ENCODE measurements at places on chromosomes 6 and 20.

DNA sequence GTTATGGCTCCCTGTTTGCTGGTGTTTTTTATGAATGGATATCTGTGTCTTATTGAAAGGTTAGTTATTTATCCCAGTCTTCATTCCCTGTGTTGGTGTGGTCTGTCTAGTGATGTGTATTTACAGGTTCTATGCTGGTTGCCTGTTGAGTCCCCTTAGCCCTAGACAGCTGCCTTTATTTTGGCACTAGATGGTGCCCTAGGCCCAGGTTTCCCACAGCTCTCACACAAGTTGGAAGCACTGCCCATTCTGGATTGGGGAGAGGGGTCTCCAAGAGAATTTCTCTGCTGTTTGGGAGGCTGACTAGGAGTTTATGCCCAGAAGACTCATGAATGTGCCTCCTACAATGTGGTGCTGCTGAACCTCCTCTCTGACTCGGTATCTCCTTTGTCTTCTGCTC lies 12.4 kb downstream of the GRM1 start:
- peak; percentile 26 for DNase-seq

GRCh38 chr20:1671891-1672669 lies 14.5 kb upstream of the SIRPG start:
- no peak for DNase-seq

GRCh38 chr6:90411292-90411781 lies 114.7 kb upstream of the BACH2 start:
- no peak for DNase-seq

- peak; percentile 82 for DNase-seq
Measured at GRCh38 chr20:53899351-53900167, 170.8 kb downstream of the BCAS1 start.

DNA sequence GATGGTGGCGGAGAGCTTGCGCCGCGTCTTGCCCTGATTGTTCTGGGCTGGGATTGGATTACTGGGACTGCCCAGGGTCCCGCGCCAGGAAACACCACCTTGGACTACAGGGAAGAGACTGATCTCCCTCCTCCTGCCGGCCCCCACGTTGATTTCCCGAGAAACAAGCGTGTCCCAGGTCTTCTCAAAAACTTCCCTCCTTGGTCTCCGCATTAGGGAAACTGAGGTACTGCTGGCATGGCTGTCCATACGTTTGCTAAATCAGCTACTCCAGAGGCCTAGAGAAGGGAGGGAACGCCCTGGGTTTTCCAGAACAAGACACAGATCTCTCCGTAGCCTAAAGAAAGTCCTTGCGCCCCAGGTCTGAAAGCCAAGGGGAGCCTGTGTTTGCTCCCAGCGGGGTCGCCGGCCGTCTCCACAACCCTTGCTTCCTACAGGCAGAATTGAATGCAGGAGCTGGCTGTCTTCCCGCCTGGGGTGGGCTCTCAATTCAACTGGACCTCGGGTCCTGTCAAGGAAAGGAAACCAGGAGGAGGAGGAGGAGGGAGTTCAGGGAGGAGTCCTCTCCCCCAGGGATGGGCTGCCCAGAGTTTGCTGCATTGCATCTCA lies 29.2 kb downstream of the TFAP2A start:
- DNase-seq: no peak

DNA sequence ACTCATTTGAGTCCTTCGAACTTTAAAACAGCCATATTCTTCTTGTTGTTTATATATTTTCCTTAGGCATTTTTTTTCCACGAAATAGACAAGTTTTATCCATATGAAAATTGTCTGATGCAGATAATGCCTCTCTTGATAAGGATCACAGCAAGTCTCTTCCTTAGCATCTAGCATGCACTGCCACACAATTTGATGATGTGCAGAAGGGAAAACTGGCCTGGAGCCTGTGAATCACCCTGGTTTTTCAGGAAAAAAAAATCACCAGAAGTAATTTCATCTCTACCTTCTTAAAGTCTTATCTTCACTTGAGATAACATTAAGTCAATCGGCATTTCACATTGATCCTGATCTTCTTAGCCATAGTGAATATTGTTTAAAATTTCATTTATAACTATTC lies 199.8 kb downstream of the TENT5A start:
- DNase-seq: no peak

DNA sequence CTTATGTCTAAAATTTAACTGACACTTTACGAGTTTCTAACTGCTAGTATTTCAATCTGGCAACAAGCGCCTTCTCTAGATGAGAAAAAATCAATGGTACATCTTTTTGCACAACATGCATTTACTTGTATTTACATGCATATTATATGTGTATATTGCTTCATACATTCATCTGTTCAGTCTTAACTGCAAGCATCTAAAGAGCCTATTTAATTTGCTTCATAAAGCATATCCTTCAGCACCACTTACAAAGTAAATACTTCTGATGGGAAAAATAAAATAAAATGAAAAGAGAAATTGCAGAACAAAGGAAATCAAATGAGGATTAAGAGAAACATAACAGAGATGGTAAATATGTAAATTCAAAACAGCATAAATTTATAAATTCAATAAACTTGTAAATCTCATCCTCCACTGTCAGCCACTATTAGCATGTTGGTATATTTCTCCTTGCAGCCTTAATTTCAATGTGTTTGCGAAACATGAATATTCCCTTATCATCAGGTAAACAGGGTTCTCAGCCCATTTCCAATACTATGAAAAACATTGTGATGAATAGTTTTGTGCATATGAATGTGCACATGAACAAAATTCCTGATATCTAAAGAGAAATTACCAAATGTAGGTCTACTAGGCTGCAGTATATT lies 332.5 kb upstream of the RUNX2 start:
- DNase-seq: no peak

DNA sequence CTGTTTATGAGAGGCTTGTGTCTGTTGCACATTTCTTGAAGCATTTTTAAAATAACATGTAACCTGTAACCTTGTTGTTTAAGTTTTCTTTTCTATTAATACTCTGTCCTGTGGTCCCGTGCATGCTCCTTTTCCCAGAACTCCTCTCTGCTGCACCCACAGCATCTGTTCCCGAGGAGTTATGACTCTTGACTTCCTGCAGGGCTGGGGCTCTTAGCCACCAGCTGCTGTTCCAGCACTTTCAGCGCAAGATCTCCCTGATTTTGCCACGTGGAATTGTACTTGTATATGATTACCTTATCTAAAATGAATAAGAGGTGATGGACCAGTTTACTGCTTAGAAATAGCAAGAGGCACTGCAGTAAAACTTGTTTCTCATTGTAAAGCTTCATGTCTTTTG lies 150.6 kb downstream of the QKI start:
- DNase-seq: no peak

- no peak for DNase-seq
Measured at GRCh38 chr6:18260448-18261106, 3.8 kb downstream of the DEK start.

GRCh38 chr20:15847196-15847784 lies 726.0 kb downstream of the KIF16B start:
- DNase-seq: no peak

GRCh38 chr20:32467506-32468312 lies 109.6 kb downstream of the ASXL1 start:
- DNase-seq: no peak

DNA sequence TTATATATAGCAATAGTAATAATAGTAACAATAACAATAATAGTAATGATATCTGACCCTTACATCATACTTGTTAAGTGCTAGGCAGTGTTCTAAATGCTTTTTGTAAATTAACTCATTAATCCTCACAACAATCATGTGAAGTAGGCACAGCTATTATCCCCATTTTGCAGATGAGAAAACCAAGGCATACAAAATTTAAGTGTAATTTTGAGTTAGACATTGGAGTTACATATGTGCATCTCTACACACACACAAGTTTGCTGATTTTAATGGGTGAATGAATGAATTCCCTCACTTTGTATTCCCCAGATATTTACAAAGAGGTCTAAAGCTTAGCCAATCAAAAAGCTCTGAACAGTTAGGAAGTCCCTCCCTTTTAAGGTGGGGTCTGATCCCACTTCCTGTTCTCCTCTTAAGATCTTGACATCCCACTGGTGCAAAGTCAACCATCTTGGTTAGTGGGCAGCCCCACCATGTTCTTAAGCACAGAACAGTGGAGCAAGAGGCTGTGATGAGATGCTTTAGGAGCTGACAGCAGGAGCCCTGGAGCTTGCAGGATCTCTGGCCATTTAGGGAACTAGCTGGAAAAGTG lies 85.3 kb upstream of the FOXP4 start:
- peak; percentile 49 for DNase-seq

- peak; percentile 39 for DNase-seq
Measured at GRCh38 chr6:155452576-155452975, 3.1 kb downstream of the NOX3 start.

DNA sequence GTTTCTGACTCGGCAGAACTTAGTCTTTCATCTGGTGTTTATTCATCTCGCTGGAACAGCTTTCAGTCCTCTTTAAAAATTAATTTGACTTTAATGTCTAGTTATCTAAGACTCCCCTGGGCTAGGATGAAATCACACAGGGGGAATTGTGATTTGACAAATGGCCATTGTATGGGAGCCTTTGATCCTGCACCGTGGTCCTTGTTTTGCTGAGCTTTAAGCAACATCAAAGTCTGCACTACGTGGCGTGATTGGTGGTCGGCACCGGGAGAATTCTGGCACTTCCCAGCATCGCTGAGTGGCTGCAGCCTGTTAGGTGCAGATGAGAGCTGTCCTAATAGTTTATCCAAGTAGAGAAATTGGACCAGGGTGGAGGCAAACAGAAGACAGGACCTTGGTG lies 146.9 kb downstream of the TBC1D7 start:
- no peak for DNase-seq

- no peak for DNase-seq
Measured at GRCh38 chr6:122647765-122648164, 37.6 kb downstream of the PKIB start.

DNA sequence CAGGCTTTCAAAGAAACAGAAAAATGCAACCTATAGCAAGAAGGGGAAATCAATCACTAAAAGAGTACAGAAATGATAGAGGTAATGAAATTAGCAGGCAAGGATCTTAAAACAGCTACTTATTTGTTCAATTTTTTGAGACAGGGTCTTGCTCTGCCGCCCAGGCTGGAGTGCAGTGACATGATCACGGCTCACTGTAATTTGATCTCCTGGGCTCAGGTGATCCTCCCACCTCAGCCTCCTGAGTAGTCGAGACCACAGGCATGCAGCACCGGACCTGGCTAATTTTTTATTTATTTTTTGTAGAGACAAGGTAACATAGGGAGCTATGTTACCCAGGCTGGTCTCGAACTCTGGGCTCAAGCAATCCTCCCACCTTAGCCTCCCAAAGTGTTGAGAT lies 21.6 kb downstream of the TFB1M start:
- no peak for DNase-seq

GRCh38 chr6:150689900-150690590 lies 90.4 kb downstream of the PLEKHG1 start:
- DNase-seq: no peak

- DNase-seq: no peak
Measured at GRCh38 chr20:57656821-57657534, 36.8 kb upstream of the ZBP1 start.

DNA sequence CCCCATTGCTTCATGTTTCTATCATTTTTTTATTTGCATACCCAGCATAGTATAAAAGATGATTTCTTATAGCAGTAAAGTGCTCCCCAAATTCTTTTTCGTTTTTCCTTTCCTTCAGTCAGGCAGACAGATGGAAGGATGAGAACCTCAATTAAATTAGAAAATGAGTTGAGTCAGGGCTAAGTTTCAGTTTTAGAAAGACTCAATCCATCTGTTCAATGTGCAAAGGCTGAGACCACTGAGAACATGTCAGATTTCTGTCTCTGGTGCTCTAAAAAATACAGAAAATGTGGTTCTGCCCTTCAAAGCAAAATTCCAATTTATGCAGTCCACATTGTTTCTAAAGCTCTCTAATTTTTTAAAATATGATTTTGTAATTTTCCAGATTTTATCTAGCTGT lies 257.6 kb upstream of the HS3ST5 start:
- DNase-seq: no peak
